ENCODE measurements at places on chromosomes 12 and 14. TPM values are rescaled to one million over a fixed set of nuclear protein-coding genes. Genes with fewer than 3 reads are reported as not detected.

- no peak for DNase-seq
Observed at GRCh38 chr12:68011882-68012207, 22.6 kb downstream of the IFNG-AS1 start.

- DNase-seq: no peak
Observed at GRCh38 chr12:110253176-110253575, 27.9 kb upstream of the ATP2A2 start.

DNA sequence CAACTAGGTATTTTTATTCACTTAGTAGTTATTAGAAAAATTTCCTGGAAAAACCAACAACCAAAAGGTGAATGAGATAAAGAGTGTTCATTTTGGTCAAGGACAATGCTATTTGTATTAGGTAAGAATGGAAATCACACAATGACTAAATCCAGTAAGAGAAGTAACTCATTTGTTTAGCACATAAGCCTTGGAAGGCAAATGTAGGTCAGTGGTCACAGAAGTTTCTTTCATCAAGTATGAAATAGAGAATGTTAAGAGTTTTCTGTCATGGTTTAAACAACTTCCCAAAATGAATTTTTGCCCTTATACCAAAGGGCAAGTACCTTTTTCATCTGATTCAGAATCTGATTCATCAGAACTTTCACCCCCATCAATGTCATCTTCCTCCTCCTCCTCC is 101.7 kb downstream of the KIF21A start:
- DNase-seq: no peak

Gene C14orf39
- total RNA-seq: not detected

Gene SIX1
- not detected for total RNA-seq

Gene TSHR
- not detected for total RNA-seq

Gene P2RX2
- not detected for total RNA-seq

DNA sequence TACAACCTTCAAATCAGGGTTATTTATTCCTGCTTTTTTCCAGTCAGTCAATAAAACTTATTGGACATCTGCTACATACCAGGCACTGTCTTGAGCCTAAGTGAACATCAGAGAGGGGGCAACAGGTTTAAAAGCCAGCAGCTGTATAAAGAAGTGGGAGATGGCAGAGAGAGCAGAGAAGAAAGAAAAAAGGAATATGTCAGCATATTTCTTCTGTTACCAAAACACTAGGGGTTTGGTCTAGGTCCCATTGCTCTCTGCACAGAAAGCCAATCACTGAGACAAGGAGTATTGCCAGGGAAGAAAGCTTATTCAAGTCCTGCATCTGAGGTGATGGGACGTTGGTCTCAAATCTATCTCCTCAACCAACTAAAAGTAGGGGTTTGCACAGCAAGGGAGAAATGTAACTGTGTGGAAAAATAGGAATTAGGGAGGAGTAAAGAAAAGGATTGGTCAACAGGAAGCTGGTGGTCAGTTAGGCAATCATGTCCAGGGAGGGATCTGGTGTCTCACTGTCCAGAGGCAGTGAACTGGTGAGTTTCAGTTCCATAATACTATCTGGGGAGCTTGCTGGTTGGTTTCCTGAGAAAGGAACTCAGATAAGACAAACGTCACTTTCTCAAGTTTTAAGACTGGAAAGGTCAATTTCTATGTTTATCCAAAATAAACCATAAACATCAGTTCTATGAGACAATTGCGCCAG is 107.5 kb downstream of the PHLDA1 start:
- no peak for DNase-seq

Gene PITPNM2
- 65.3 TPM for total RNA-seq

DNA sequence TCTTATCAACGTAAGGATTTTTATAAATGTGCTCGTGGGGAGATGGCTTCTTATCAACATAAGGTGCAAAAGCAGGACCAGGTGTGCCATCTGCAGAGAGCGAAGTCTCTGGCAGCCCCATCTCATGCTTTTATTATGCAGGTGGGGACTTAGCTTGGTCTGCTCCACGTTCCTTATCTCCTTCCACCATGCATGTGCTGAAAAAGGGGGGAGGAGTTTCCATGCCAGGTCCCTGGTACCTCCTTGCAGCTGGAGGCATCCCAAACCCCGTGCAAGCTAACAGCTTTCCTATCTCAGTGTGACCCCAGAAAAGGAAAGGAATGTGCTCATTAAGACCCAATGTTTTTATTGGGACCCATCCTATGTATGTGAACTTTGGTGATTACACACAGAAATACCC is 608.5 kb downstream of the TMEM121 start:
- no peak for DNase-seq

GRCh38 chr12:18951218-18951617 is 178.3 kb upstream of the PLEKHA5 start:
- no peak for DNase-seq

DNA sequence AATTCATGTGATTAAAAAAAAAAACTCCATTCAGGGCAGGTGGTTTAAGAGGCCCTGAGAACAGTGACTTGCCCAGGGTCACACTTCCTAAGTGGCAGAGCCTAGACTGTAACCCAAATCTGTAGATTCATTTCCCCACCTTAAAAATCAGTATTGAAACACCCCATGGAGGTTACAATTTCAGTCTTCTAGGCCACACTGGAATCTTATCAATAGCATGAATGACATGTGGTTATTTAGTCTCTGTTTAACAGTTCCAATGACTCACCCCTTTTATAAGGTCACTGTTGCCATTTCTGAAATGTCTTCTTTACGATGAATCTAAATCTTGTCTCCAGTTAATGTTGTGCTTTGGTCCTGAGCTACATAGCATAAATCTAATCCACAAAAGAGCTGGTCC is 262.3 kb upstream of the GRIP1 start:
- DNase-seq: no peak

DNA sequence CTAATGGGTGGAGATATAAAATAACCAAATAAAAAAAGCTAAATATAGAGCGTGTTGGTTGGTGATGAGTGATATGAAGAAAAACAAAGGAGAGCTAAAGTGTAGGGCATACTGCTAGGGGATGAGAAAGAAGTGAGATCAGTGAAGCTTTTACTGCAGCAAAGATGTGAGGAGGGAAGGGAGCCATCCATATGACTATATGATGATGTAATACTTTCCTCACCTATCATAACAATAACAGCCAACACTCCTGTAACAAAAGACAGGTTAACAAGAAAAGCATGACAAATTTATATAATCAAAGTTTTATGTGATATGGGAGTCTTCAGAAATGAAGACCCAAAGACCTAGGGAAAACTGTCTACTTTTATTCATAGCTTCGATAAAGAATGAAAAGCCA is 57.4 kb upstream of the LRFN5 start:
- no peak for DNase-seq

Gene SYT1
- total RNA-seq: not detected

DNA sequence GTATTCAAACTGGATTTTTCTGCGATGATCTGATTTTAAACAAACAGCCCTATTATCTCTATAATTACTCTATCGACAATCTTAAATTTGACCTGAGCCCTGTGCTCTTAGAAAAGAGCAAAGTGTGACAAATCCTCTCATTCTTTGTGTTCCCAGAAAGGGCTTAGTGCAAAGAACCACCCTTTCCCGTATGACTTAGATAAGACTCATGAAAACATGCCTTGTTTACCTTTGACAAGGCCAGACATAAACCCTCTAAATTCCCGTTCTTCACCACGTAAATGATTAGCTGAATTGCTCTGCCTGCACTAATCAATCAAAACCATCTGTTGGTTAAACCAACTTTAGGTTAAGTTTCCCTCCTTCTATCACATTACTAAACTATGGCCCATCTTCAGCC is 285.7 kb upstream of the SEL1L start:
- no peak for DNase-seq

GRCh38 chr12:111037047-111037446 is 116.7 kb upstream of the MYL2 start:
- no peak for DNase-seq

DNA sequence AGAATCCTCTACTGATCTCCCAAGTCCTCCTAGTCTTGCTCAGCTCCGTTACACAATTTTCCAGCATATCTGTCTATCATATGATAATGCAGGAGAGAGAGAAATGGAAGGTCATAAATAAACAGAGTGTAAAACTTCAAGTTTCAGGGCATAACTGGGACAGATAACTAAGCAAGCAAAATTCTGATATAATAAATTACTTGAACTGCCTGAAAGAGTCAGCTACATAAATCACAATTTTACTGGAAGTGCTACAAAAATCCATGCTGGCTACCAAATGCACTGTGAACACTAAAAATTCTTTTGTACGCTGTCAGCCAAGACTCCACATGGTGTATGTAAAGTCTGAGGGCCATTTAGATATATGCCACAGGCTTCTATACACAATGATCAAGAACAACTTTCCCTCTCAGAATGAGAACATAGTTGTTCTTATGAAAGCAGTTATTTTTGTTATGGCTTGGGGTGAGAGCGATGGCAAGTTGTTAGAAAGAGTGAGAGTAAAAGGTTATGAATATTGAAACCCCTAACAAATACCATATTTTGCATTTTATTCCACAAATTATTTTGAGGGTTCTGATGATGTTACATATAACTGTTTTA is 41.1 kb downstream of the GRIP1 start:
- DNase-seq: no peak

Gene KCNH3
- 0.99 TPM for total RNA-seq

Gene OAS3
- 21.6 TPM for total RNA-seq

Gene KCNJ8
- not detected for total RNA-seq

- no peak for DNase-seq
Observed at GRCh38 chr14:96001866-96002497, 37.2 kb upstream of the C14orf132 start.

GRCh38 chr12:58443981-58444371 is 476.3 kb downstream of the LRIG3 start:
- DNase-seq: no peak

GRCh38 chr14:101360054-101360911 is 201.0 kb upstream of the DIO3 start:
- no peak for DNase-seq

Gene BICDL1
- 63.4 TPM for total RNA-seq

Gene SYNDIG1L
- not detected for total RNA-seq

- DNase-seq: no peak
Observed at GRCh38 chr14:102229071-102229738, 75.8 kb downstream of the MOK start.

DNA sequence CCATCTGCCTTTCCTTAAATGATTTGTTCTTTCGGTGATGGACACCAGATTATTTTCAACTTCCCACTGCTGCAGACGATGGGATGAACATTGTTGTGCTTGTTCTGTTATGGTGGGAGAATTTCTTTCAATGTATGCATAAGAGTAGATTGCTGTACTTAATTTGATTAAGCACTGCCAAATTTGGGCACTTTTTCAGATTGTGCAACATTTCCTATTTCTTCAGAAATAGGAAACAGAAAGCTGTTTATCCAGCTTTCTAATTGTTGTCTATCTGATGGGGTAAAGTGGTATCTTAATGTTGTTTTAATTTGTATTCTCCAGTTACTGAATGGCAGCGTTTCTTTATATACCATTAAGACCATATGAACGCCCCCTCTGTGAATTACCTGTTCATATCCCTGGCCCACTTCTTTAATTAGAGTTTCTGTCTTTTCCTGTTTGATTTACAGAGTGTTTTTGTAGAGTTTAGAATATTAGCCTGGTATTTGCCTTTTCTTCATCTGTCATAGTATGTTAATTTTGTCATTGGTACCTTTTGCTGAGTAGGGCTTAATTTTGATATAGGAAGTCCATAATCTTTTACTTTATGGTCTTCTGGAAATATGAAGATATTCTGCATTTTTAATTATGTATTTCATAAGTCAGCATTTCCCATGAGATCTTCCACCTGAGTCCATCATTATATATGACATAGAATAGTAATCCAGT is 59.6 kb downstream of the DIP2B start:
- no peak for DNase-seq

DNA sequence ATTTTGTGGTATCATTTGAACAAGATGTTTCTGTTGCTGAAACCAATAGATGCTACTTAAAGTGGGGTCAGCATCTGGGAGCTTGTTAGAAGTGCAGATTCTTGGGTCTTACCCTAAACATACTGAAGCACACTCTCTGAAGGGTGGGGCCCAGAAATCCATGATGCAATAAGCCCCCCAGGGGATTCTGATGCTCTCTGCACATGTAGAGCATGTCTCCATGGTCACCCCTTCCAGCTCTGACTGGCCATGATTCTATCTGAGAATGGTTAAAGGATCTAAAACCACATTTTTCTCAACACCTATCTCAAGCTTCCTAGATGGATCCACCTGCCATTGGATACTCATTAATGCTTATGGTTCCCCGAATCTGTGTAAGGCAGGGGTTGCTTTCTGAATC is 20.4 kb downstream of the JDP2 start:
- no peak for DNase-seq

- DNase-seq: no peak
Observed at GRCh38 chr12:50505675-50506530, 1.1 kb downstream of the DIP2B start.

Gene MDGA2
- not detected for total RNA-seq

- no peak for DNase-seq
Observed at GRCh38 chr14:99041141-99041819, 230.7 kb downstream of the BCL11B start.

GRCh38 chr12:107684029-107684795 is 1.4 kb upstream of the PWP1 start:
- no peak for DNase-seq

- no peak for DNase-seq
Observed at GRCh38 chr12:22712083-22712482, 87.1 kb downstream of the ETNK1 start.

DNA sequence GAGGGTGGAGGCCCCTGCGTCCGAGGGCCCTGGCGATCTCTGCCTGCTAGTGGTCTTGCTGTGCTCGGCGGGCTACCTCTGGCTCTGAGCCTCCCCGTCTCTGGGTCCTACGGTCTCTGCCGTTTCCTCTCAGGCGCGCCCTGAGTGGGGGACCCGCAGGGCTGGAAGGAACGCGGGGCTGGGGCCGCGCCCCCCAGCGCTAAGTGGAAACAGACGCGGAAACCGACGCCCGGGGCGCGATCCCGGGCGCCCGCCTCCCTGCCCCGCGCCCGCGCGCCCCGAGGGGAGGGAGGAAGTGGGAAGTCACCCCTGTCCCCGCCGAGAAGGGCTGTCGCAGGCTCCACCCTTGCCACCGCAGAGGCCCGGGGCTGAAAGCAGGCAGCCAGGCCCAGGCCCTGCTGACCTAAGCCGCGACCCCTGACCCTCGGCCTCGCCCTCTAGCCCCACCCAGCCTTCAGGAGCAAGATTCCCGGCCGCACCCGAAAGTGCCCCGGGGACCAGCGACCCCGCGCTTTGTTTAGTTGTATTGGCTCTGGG is 831 bp downstream of the CRIP1 start:
- DNase-seq: peak; percentile 72

GRCh38 chr12:32874975-32875374 is 21.6 kb downstream of the PKP2 start:
- no peak for DNase-seq

Gene CEP170B
- total RNA-seq: 4.1 TPM

Gene GUCY2C
- not detected for total RNA-seq

Measured in naive thymus-derived CD4-positive, alpha-beta T cell (primary cell).